Bronchial smooth muscle cell (primary cell): ENCODE measurements at places on chromosomes 1 and 21. TPM values are rescaled to one million over a fixed set of nuclear protein-coding genes. Genes with fewer than 3 reads are reported as not detected.

Gene HCRTR1
- total RNA-seq = not detected in 2 replicates

Gene GCSAML
- not detected in 2 replicates for total RNA-seq

Gene TRIM67
- total RNA-seq = not detected in 2 replicates

Gene HMGCS2
- total RNA-seq = not detected in 2 replicates

Gene PIGR
- not detected in 2 replicates for total RNA-seq

Gene NUF2
- 0.09 and 1.6 TPM in 2 replicates for total RNA-seq

Gene SPATA6
- total RNA-seq = 5.3 and 7.9 TPM in 2 replicates
